ENCODE measurements at places on chromosomes 6 and 20.

DNA sequence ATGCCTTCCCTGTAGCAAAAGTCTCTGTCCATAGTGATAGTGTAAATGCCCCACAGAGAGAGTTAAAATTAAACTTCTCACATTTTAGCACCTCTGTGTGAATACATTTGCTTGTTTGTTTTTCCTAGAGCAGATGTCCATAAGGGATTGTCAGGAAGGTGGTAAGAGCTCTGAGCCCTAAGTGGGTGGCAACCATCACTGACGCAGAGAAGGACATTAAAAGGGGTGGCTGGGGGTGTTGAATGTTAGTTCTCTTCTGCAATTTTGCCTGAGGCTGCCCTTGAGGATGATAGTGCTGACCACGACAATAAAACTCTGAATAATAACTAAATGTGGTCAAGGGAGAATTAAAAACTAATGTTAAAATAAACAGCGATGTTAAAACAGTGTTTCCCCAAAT lies 174.3 kb upstream of the ID4 start:
- no peak for DNase-seq

- no peak for DNase-seq
Measured at GRCh38 chr6:34246249-34246562, 2.6 kb downstream of the SMIM29 start.

- DNase-seq, result no peak
Measured at GRCh38 chr6:169669889-169670288, 31.9 kb downstream of the WDR27 start.

GRCh38 chr20:21513881-21514540 lies at the start of gene NKX2-2:
Gene NKX2-2, minus strand, starts transcription at chr20:21514064. Its CDS starts 395 bp downstream, at chr20:21513669.
- DNase-seq, result no peak

DNA sequence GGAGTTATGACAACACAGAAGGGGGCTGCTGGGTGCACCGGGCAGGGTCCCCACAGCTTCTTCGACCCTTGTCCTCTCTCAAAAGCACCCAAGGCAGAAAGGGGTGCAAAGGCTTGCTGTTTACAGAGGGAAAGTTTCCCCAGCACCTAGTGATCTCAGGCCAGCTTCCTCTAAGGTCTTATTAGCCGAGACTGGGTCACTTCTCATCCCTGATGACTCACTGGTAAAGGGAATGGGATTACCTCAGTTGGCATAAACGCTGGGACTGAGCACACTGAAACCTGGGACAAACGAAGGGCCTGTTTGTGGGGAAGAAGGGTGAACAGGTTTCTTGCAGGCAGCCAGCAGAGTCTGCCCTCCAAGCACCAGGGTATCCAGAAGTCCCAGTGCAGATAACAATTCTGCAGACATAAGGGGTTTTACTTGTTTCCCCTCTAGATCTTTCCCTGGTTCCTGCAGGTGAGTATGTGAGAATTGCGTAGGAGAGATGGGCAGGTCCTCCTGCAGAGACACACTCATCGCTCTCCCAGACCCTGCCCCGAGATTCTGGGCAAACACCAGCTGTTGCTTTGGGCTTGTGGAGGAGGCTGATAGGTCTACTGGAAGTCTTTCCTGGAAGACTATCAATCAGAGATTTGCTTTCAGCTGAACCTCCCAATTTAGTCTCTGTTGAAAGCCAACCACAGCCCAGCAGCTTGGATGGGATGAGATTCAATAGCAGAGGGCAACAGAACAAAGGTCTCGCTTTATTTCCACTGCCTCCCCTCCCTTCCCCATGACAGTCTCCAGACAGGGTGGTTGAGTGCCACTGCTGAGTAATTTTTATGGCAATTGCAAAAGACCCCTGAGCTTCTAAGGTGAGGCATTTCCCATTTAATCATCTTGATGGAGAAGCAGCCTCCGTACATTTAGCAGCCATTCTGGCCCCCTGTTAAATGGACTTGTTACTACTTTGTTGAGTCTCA lies 25.7 kb downstream of the KCNG1 start:
- DNase-seq, result no peak

DNA sequence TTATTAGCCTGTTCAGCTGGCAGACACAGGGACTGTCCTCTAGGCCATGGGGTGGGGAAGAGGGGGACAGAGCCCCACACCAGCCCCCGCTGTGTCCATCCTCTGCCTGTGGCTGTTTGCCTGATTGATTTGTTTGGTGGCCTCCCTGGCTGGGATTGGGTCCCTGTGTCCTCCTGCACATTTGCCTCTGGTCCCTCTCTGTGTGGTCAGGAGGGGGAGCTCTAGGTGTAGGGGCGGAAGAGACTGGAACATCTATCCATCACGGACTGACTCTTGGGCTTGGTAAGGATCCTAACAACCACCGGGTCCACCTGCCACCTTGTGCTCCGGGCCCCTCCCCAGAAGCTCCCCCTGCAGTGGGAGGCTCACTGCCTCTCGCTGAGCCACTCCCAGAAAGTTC lies 38.4 kb upstream of the CCDC167 start:
- no peak for DNase-seq

DNA sequence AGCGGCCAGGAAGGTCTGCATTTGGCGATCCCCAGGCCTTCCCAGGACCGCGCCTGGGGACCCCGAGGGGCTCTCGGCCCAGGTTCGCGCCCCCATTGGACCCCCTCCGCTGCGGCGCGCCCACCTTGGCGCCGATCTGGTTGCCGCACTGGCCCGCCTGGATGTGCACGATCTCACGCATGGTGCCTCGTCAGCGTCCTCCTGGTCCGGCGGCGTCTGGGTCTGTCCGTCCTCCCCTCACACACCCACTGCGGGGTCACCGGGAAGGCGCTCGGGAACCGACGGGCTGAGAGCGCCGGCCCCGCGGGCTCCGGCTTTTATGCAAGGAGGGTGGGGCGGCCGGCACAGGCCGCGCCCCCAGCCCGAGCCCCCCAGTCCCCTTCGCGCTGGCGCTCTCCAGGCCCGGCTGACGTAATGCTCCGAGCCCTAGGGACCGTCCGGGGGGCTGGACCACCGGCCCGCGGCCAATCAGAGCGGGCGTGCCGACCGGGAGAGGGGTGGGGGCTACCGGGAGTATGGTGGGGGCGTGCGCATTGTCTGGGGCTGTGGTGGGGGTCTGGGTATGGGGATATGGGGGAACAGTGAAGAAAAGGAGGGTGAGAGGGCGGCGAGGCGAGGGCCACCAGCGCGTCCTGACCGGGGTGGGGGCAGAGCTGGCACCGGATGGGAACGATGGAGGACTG lies at the start of gene TUBB2B:
Gene TUBB2B (minus strand): TSS at position 291 of the 683 bp plus-strand sequence. CDS start 110 bp downstream, at position 181.
- DNase-seq, result no peak

- DNase-seq, result no peak
Measured at GRCh38 chr6:119661078-119661477, 311.5 kb upstream of the MAN1A1 start.

DNA sequence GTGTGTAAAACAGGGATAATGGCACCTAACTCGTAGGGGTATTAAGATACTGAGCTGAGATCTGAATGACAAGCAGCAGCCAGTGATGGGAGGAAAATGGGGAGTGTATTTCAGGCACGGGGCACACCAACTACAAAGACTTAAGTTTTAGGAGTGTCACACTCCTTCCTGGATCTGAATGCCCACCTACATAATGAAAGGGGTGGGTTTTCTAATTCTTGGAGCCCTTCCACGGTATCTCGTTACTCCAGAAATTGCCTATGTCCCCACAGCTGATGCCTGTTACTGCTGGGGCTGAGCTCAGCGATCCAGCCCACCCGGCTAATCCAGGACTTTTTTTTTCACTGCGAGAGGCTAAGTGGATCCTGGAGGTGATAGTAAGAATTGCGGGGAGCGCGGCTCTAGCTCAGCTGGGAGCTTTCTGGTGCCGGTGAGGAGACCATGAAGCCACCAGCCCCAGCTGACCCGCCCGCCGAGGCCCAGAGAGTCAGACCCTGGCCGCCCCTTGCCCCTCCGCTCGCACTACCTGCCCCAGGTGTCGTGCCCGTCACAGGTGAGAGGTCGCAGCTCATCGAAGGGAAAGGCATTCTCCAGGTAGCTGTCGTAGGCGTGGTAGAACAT lies 727 bp downstream of the EDEM2 start:
- DNase-seq, result no peak

GRCh38 chr6:140581601-140582000 lies 1207.2 kb upstream of the CITED2 start:
- DNase-seq, result no peak
